Left lobe of liver (tissue), 2 donors: ENCODE measurements at places on chromosomes 3 and 15.
A peak's percentile ranks its signal among the peaks of the same experiment; 100 is the strongest.

- DNase-seq, result no peak
These were observed 17.8 kb downstream of the GCSAM start for GRCh38 chr3:112115161-112115739.

DNA sequence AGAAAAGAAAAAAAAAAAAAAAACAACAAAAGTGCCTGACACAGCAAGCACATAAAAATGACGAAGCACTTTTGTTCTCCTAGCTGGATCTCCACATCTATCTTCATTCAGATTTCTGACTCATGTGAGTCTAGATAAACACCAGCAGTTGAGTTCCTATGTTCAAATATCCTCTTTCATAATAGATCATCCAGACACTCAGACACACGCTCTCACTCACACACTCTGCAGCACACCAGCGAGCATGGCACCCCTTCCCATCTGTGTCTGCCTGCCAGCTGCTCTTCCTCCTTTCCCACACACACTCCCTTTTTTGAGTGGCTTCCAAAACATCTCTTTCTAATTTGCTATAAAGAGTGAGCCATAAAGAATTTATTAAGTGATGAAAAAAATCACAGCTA is 19.8 kb upstream of the CELF6 start:
- no peak for DNase-seq

DNA sequence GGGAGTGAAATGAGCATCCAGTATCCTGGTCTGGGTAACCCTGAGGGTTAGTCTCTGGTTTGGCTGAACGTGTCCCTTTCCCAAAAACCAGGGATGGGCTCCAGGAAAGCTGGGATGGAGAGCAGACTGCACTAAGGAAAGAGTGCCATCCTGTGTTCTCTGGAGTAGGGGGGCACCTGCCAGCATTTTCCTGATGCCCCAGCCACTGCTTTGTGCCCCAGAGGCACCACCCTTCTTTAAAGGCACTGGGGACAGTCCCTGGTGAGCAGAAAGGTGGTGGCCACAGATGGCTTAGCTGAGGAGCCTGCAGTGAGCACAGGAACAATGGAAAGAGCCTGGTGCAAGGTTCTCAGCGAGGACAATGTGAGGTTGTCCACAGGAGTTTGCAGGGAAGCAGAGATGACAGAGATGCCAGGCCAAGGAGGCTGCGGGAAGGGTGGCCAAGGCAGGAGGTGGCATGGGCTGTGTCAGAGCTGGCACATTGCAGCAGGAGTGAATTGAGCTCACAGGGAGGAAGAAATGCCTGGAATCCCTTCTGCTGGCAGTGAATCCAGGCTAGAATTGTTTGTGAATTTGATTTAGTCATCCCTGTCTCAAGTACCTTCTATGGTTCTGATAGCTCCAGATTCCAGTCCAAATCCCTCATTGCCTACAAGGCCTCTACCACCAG is 39.9 kb downstream of the AMOTL2 start:
- no peak for DNase-seq

GRCh38 chr3:172753125-172753524 is 2.6 kb downstream of the ECT2 start:
- DNase-seq, result no peak

GRCh38 chr3:194811118-194811517 is 125.4 kb downstream of the FAM43A start:
- DNase-seq, result no peak

- no peak for DNase-seq
These were observed 23.6 kb downstream of the STXBP5L start for GRCh38 chr3:120931593-120931992.

- peak; percentile 62 for DNase-seq
These were observed 3.1 kb upstream of the LARP6 start for GRCh38 chr15:70856884-70857561.

DNA sequence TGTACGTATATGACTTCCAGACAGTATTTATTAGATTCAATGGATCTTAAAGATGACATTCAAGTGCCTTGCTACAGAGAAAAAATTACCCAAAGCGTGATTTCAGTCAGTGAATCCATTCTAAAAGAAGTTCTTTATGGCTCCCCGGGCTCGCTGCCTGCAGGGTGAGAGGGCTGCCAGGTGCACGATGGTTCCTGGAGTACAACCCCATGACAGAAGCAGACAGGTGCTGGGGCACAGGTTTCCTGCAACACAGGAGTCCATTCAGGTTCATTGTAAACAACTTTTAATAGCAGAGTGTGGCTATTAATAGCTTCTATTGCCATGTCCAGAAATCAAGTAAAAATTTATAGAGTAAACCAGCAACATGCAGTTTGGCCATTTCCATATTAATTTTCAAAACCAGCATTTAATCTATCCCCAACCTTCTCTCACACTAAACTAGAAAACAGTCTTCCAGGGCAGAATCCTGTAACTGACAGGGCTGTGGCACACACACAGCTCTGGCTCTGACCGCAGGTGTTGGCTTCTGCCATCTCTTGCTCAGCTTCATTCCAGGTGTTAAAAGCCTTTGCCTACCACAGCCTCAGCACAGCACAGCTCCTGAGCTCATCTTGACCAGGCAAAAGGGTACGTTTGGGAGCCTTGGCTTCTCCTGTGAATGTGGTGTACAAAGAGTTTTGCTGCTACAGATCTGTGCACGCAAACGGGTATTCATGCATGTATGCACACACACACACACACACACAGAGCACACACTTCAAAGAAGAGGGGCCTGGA is 185.9 kb downstream of the MEX3B start:
- no peak for DNase-seq

DNA sequence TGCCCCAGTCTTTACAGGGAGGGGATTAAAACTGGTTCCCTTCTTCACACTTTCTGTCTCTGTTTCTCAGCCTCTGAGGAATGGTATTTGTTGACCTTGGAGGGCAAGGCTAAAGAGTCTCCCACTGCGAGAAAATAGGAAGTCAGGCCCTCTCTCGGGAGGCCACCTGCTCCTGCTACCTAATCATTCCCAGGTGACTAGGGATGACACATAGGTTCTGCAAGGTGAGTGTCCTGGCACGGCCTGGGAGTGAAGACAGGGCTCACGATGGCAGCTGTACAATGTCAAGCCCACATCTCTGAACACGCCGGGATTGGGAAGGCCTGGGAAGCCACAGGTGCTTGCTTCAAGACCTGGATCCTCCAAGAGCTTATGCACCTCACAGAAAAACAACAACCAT is 314.2 kb downstream of the NTRK3 start:
- no peak for DNase-seq

DNA sequence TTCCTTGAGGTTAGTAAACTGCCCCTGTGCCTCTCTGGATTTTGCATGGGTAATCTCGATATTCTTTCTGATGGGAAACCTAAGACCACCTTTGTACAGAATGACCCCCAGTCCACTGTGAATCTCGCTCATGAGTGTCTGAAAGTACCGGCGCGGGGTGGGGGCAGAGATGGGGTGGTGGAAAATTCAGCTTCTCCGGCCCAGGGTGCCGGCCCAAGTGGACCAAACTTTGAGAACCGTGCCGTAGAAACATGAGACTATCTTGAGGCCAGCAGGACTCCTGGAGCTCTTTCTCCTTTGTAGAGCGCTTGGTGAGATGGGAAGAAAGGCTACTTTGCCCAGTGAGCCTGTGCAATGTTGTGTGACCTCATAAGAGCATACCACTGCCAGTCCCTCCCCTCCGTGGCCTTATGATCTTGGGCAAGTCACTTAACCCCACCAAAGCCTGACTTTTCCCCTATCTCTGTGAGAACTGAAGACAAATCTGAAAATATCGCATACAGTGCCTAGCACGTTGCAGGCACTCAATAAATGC is 40.4 kb upstream of the VEPH1 start:
- DNase-seq, result no peak

DNA sequence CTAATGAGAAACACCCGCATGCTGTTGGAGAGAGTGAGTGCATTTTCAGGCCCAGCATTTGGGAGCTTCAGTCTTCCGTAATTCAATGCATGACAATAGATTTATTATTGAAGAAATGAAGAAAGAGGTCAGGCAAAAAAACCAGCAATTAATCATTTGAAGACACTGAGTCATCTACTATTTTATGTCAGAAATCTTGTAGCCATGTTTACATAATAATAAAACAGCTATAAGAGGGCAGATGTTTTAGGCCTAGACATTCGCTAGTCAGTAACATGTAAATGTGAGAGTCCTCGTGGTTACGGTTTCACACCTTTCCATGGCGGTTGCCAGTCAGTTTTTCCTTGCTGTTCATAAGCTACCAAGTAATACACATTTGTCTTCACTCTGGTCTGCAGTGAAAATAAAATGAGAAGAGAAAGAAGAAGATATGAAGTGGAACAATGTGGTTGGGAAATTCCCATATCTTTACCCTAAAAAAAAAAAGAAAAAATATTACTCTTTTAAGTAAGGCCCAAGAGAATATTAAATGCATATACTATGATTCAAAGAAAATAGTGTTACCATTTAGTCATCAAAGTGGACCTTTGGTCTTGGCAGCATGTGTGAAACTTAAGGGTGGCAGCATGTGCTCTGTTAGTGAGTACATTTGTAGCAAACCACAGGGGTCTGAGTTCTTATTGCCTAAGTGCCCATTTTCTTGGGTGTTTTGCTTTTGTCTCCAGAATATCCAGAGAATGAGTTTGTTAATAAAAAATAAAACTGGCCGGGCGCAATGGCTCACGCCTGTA is 140.5 kb upstream of the TBL1XR1 start:
- DNase-seq, result no peak

GRCh38 chr3:129327510-129327909 is 48.8 kb downstream of the HMCES start:
- DNase-seq, result no peak

- no peak for DNase-seq
These were observed 71.0 kb upstream of the ZBED2 start for GRCh38 chr3:111666041-111666735.

DNA sequence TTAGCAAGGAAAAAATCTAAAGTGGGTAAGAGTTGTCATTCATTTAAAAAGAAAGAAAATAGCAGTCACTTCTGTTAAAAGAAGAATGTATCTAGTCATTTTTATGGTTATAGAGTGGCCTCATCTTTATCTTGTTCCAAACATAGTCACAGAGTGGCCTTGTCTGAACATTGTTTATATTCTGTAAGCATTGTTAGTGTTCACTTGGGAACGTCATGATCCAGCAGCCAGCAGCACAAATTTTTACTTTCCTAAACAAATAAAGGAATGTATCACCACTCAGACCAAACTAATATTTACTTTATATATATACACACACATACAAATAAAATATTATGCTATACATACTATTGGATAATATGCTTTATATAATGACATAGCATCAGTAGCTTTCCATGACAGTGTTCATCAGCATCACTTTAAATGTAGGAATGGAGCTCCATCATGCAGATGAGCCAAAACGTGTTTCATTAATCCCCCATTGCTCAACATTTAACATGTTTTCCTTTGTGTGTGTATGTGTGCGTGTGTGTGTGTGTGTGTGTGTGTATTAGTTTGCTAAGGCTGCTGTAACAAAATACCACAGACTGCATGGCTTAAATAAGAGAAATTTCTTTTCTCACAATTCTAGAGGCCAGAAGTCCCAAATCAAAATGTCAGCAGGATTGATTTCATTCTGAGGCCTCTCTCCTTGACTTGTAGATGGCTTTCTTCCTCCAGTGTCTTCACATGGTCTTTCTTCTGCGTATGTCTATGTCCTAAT is 39.6 kb upstream of the GYG1 start:
- DNase-seq, result no peak
